ENCODE measurements at places on chromosomes 12 and 14. TPM values are rescaled to one million over a fixed set of nuclear protein-coding genes. Genes with fewer than 3 reads are reported as not detected.

LMO3 gene
- total RNA-seq: 1.7 TPM

DNA sequence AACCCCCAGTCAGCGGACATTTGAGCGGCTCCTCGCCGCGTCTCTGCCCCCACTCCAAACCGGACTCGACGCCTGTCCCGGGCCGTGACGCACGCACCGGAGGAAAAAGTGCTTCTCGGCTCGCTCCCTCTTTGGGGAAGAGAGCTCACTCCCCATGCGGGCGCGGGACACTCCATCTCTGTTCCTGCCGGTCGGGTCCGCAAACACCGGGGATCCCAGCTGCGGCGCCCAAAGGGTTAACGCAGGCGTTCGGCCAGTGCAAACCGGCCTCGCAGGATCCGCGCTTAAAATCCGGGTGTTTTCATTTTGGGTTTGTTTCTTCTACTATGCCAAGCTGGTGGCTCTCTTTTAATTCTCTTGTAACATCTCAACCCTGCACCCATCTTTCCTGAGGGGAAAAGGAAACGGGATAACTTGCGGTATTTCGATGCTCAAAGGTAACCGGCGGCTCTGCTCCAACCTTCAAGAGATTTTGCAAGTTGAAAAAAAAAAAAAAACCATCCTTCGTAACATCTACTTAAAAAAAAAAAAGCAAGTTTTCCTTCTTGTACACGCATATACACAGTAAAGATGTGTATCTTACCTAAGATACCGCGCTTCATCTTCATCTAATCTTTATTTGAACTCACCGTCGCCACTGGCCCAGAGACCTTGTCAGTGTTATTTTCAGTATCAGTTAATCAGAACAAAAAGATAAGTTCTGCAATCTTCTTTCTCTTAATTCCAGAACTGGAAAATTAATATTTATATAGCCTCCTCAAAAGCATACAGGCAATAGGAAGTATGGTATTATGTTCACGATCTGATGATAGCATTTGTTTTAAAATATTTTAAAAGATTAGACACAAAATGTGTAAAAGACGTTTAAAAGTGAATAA, 1.6 kb upstream of the ATP2B1 start:
- peak; percentile 52 for DNase-seq

NAV3 gene
- 11.5 TPM for total RNA-seq

RNF31 gene
- total RNA-seq: 77.2 TPM

GRCh38 chr12:3320881-3321509, 170.0 kb upstream of the PRMT8 start:
- DNase-seq: no peak

DNA sequence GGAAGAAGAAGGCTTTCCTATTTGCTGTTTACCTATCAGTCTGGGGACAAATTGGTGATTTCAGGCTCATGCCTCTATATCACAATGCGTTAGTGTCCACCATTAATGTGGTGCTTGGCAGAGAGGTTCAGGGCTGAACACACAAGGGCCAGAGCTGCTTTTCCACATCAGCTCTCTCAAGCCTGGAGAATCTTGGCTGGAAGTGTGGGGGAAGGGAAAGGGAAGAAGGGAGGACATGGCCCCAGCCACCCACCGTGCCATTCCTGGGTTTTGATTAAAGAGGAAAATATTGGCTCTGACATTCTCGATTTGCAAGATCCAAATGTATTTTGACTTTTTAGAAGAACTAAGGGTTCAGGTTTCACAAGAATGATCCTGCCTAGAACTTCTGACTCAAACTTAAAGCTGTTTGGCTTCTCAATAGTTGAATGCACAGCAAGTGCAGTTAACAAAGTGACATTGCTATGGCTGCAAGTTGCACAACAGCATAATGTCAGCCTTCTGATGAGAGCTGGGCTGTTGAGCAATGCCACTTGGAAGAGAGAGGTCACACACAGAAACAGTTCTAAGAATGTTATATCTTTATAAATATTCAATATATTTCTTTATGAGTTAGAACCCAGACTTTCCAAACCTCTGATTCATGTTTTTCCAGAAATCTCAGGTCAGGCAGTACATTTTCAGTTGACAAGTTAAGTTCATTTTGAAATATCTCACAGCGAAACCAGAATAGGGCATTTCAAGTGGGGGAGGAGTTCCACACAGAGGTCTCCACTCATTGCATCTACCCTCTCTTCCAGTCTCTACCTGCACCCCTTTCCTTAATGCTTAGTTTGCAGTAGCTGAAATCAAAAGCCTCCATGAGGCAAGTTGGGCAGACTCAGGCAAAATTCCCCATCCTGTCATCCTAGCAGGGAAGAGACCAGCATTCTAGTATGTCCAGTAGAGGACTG, 25.3 kb downstream of the IGF1 start:
- DNase-seq: peak; percentile 58

KRT75 gene
- total RNA-seq: 1.6 TPM

NPAS3 gene
- total RNA-seq: 0.29 TPM

GYS2 gene
- total RNA-seq: not detected

TSPAN19 gene
- total RNA-seq: not detected

DNA sequence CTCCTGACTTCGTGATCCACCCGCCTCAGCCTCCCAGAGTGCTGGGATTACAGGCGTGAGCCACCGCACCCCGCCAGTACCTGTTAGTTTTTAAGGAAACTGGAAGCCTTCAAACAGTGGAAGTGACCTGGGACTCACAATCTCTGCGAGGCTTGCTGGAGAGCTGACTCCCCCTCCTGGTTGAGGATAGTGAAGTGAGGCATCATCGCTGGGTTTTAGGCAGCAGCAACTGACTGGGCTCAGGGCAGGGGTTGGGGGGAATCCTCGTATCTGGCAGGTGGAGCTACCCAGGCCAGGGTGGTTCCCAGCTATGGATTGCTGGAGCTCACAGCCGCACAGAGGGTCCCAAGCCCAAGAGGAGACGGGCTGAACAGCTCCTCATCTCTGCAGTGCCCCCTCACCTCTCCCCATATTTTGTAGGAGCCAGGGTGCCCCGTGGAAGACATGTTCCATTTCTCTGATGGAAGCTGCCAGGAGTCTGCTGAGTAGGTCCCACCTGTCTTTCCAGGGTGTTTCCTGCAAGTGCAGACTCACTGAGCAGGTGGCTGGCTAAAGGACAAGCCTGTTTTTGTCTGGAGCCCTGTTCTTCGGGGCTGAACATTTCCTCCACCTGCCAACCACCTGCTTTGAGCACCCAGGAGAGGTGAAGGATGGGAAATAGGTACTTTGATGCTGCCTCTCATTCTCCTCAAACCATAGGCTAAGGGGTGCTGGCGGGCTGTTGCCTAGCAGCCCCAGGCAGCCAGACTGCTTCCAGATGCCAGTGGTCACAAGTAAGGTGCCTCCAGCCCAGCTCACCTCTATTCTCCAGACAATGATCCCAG, 3.1 kb downstream of the AVIL start:
- DNase-seq: no peak

- no peak for DNase-seq
Observed at GRCh38 chr12:127745469-127746212, 521.3 kb upstream of the TMEM132C start.

TTC5 gene
- 15.5 TPM for total RNA-seq

GPR132 gene
- total RNA-seq: 1.3 TPM

DNA sequence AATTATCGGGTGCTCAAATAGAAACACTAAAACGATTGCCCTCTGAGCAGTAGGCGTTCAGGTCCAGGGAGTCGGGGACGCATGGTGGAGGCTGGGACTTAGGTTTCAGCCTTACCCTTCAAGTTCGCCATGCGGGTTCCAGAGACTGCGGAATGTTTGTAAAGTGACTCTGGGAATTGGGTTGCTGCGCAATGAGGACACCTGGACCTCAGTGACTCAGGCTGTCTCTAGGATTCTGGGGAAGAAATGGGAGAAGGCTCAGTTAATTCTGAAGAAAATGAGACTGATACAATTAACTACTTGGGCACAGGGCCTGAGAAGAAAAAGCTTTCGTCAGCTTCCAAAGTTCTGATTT, 1.1 kb downstream of the LGALS3 start:
- no peak for DNase-seq

- no peak for DNase-seq
Observed at GRCh38 chr14:42499137-42499536, 892.5 kb downstream of the LRFN5 start.

PLBD1 gene
- total RNA-seq: 40.9 TPM

GRCh38 chr12:67750513-67751183, 102.1 kb downstream of the DYRK2 start:
- DNase-seq: no peak

IL26 gene
- not detected for total RNA-seq

ARHGEF25 gene
- total RNA-seq: 10.3 TPM

DNA sequence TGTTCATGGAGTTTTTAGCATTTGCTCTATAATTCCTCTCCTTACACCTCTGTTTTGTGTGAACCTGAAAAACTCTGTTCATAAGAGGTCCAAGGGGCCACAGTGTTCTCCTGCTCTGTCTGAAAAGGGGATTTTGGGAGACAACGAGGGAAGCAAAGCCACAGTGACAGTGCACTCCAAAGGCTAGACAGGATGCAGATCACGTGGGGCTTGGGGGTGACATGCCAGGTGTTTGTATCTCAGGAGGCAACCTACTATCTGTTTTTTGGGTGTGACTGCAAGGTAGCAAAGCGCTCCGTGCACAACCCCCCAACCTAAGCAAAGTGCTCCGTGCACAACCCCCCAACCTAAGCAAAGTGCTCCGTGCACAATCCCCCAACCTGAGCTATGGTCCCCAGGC, 5.1 kb upstream of the CHD4 start:
- no peak for DNase-seq

DNA sequence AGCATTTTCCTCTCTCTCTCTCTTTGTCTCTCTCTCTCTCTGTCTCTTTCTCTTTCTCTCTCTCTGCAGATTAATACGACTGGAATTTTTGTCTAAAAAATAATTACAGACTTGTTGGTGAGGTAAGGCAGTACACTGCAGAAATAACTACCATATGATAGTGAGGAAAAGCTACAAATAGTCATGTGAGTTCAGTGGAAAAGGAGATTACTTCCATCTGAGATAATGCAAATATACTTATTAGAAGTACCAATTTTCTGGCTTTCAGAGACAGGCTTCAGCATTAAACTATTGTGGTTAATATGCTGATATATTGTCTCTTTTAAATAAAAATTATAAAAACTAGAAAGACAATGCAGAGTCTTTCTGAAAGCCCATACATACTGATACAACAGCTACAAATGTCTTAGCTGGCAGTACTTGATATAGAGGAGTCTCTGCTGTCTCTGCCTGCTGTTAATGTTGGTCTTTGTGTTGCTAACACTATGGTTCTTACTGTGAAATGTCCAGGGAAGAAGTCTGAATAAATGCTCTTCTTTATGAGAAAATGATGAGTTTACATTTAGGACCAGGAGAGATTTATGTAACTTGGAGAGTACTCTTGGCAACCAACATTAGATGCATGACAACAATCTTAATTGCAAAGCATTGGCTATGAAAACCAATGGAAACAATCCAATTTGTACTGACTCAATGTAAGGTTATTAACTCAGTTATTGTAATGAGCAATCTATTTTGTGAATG, 167.0 kb downstream of the LRFN5 start:
- no peak for DNase-seq

DNA sequence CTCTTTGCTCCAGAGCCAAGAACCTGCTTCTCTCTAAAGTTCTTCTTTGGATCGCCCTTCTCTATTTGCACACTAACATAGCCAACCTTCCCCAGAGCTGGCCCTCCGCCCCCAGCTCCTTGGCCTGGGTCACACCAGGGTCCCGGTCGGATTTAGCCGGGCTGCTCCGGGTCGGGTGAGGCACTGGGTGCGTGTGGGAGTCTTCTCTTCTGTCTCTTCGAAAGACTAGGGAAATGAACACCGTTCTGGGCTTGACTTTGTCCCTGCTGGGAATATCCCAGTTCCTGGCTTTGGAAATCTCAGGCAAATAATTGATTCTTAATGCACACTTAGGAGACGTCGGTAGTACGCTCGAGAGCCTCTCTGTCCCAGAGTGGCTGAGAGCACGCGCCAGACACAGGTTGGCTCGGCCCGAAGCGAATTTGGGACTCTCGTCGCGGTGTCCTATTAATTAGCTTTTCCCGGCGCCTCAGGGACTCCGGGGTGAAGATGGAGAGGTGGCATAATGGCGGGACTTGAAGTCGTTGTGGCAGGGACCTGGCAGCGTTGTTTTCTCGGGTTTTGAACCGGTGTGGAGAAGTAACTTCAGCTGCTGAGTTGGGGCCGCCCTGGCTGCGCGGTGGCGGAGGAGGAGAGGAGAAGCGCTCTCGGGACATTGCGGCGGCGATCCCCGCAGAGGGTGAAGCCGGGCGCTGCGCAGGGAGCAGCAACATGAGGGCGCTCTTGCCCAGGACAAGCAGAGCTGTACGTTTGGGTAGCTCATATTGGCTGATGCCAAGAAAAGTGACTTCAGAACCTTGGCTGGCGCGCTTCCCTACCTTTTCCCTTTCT, 7.5 kb downstream of the FOXG1 start:
- no peak for DNase-seq
